Breast epithelium (tissue), 4 donors: ENCODE measurements at places on chromosomes 3 and 15. TPM values are rescaled to one million over a fixed set of nuclear protein-coding genes. Genes with fewer than 3 reads are reported as not detected.

ECE2 gene
- total RNA-seq, result not detected

MOBP gene
- not detected for total RNA-seq

C3orf22 gene
- total RNA-seq, result not detected

SHC4 gene
- 1.3 TPM for total RNA-seq

GRCh38 chr3:94928921-94929320 is 866.1 kb downstream of the NSUN3 start:
- DNase-seq, result no peak

DNA sequence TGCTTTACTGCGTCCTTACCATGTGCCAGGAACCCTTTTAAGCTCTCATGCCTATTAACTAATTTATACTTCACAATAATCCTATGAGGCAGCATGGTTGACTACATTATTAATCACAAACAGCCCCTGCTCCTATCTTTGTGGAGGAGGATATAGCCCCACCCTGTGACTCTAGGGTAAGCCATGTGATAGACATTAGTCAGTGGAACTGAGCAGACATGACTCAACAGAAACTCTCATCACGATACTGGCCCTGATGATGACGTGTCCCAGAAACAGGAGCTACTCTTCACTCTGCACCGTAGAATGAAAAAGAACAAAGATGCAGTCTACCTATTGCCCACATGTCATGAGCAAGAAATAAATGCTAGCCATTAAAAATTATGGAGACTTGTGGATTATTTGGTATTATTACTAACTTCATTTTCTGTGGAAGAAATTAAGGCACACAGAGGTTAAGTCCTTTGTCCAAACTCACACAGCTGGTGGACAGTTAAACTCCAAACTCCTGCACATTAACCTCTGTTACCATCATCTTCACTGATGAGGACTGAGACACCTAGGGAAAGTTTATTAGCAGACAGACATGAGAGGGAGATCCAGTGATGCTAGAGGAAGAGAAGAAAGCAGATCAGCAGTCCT is 51.2 kb downstream of the CFAP20DC start:
- no peak for DNase-seq

DNA sequence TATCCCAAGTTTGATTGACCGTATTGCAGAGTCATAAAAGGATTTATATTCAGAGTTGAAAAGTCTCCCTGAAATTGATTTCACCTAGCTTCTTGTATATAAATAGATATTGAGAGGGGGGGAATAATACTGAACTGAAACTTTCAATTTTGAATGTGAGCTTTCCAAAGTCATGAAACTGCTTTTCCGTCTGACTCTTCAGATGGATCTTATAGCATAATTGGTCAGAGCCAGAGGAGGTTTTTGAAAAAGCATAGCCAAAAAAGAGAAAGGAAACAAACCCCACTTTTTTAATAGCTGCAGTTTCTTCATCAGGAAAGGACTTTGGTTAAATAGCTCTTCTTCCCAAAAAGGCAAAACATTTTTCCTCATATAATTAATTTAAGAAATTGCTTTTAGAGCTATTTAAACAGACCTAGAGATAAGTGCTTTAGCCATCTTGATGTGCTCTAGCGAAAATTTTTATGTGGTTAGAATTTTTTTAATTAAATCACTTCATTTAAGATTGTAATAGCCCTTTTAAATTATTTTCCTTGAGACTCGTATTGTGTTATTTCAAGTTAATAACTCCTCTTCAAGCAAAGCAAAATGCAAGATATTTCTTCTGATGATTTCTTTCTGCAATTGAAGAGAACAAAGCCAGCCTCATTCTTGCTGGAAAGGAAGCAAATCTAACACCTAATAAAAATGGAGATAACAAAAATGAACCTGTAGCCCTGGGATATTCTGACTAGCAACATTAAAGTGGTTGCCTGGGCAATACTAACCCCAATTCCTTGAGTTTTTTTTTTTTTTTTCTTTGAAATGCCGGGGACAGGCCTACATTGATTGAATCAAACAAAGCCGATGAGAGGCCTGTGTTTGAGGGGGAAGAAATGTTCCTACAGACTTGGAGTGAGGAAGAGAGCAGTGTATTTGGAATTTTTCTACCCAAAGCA is 173.6 kb downstream of the PTPRG start:
- DNase-seq, result no peak

GRCh38 chr15:69780374-69780773 is 317.3 kb downstream of the TLE3 start:
- DNase-seq, result no peak

GRCh38 chr3:55592572-55592971 is 105.5 kb upstream of the WNT5A start:
- DNase-seq, result no peak

DNA sequence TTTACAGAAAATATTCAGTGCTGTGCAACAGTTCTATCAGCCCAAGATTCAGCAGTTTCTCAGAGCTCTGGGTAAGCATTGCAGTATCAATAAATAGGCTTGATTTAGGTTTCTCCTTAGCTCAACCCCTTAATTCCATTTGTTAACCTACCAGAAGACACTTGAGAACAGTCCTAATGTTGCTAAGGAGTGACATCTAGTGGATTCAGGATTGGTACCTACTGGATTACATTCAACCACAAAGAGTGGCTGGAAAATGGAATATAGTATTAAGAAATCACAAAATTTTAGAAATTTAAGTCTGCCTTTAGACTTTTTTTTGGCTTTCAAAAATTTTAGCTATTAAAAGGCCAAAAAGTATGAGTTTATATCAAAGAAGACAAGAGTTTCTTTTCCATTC is 34.7 kb downstream of the POLG start:
- DNase-seq, result no peak

GRCh38 chr15:80450811-80451321 is 46.7 kb downstream of the ARNT2 start:
- no peak for DNase-seq

- no peak for DNase-seq
Measured at GRCh38 chr3:134276086-134276485, 25.4 kb upstream of the RYK start.
